Endodermal cell (in vitro differentiated cells): ENCODE measurements at places on chromosomes 7 and 10. TPM values are rescaled to one million over a fixed set of nuclear protein-coding genes. Genes with fewer than 3 reads are reported as not detected.

GRCh38 chr7:30170476-30171205 is 35.9 kb downstream of the MTURN start:
- H3K4me3 ChIP-seq: no peak overlapping the region
- peaks cover 39% of the 10 kb centered on the region for H3K27me3 ChIP-seq
- H3K36me3 ChIP-seq: no peaks in the 10 kb centered on the region
- no peak overlapping the region for H3K27ac ChIP-seq
- no peaks in the 10 kb centered on the region for H3K4me1 ChIP-seq

- no peaks in the 10 kb centered on the region for H3K4me1 ChIP-seq
- no peaks in the 10 kb centered on the region for H3K27me3 ChIP-seq
- no peak overlapping the region for H3K27ac ChIP-seq
- no peak for DNase-seq
These were observed 70.4 kb downstream of the COA1 start for GRCh38 chr7:43658718-43659548.

- no peak overlapping the region for H3K4me3 ChIP-seq
- H3K4me1 ChIP-seq: no peaks in the 10 kb centered on the region
- H3K27ac ChIP-seq: no peak overlapping the region
These were observed 136.9 kb upstream of the PRSS1 start for GRCh38 chr7:142612237-142612881.

Gene ITIH5
- 2.8 and 2.9 TPM in 2 replicates for total RNA-seq

Gene GRM3
- 0.16 to 0.91 TPM (median 0.29 TPM) in 3 replicates for total RNA-seq
